ENCODE measurements at places on chromosomes 12 and 14.
A peak's percentile ranks its signal among the peaks of the same experiment; 100 is the strongest.

DNA sequence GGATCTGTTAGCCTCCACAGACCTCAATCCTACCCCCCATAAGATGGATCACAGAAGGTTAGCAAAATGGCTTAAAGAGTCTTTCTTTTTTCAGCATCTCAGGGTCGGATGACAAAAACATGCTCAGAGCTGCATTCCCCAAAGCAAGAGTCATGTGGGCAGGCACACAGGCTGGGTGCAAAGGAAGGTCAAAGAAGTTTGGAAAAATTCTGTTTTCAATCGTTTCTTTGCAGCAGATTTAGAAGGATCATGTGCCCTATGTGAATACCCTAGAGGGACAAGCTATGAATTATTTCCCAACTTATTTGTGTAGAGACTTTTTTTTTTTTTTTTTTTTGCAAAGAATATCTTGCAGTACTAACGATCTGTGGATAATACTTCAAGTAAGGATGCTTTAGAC lies 845.4 kb downstream of the VRK1 start:
- DNase-seq: no peak

GRCh38 chr12:24810378-24810777 lies 138.5 kb downstream of the BCAT1 start:
- DNase-seq: no peak

- peak; percentile 100 for DNase-seq
Measured at GRCh38 chr12:122225683-122226365, at the start of gene DIABLO. Gene DIABLO (minus strand): TSS chr12:122226052. CDS start chr12:122226014, 38 bp downstream.

DNA sequence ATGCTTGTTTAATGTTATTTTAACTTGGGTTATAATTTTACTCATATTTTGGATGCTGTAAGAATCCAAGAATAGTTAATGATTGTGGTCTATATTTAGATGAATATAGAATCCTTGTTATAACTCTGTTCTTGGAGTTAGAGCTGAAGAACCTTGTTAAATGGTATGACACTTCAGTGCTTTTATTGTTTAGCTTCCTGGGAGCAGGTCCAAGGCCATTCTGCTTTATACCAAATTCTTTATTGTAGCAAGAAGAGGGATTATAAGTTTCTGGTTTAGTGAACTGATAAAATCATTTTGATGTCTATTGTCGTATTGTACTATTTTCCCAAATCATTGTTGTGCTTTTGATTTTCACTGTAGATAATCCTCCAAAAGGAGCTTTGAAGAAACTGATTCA lies 69.4 kb downstream of the MIA2 start:
- DNase-seq: no peak

DNA sequence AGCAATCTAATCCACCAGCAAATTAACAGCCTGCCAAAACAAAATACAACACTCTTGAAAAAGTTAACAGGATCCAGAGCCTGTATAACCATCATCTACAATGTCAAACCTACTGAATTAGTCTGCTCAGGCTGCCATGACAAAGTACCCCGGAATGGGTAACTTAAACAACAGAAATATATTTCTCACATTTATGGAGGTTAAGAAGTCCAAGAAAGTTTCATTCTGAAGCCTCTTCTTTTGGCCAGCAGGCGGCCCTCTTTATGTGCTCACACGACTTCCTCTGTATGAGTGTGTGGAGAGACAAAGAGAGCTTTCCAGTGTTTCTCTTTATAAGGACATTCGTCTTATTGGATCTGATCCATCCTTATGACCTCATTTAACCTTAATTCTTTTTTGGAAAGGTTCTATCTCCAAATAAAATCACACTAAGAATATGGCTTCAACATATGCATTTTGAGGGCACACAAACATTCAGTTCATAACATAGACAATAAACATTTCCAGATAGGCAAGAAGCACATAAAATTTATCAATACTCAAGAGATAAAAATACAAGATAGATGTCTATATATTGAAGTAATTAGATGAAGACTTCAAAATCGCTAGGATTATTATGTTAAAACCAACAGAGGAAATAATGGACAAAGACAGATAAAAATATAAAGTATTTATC lies 5.9 kb upstream of the RERG start:
- DNase-seq: peak; percentile 21

- DNase-seq: peak; percentile 65
Measured at GRCh38 chr14:101876555-101876938, 87.8 kb upstream of the DYNC1H1 start.

GRCh38 chr12:49357103-49357678 lies 10.1 kb upstream of the SPATS2 start:
- no peak for DNase-seq

DNA sequence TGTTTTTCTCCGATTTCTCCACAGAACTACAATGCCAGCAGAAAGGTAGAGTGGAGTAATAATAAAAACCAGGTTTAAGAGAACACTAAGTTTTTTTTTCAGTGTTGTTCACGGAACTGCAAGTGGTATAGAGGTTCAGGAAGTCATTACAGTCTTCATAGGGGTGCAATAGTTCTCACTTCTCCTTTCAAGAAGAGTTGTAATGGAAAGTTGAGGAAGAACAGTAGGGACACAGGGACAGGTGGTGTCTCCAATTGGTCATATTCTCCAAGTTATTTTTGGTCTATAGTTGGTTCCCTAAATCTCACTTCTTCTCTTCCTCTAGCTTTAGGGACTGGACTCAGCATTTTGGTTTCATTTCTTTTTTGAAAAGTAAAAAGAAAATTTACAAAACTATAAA lies 894.0 kb downstream of the NRXN3 start:
- DNase-seq: no peak

- no peak for DNase-seq
Measured at GRCh38 chr12:119306593-119306992, 27.9 kb upstream of the CCDC60 start.

GRCh38 chr12:15165012-15165659 lies 56.1 kb downstream of the RERG start:
- DNase-seq: no peak

DNA sequence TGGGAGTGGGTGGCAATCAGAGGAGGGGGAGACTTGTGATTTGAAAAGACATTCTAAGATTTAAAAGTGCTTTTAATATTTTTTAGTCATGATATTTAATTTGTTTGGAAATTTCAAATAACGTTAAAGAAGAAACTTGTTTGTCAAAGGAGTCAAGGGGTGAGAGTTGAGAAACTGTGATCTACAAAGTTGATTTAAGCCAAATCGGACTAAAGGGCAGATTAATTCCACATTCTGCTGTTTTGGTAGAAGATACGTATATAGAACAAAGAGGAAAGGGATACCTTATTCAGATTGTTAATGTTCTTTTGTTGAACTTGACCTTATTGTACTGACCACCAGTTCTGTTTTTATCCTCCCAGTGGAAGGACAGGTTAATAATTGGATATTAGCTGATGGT lies 6.7 kb downstream of the EIF4B start:
- no peak for DNase-seq

DNA sequence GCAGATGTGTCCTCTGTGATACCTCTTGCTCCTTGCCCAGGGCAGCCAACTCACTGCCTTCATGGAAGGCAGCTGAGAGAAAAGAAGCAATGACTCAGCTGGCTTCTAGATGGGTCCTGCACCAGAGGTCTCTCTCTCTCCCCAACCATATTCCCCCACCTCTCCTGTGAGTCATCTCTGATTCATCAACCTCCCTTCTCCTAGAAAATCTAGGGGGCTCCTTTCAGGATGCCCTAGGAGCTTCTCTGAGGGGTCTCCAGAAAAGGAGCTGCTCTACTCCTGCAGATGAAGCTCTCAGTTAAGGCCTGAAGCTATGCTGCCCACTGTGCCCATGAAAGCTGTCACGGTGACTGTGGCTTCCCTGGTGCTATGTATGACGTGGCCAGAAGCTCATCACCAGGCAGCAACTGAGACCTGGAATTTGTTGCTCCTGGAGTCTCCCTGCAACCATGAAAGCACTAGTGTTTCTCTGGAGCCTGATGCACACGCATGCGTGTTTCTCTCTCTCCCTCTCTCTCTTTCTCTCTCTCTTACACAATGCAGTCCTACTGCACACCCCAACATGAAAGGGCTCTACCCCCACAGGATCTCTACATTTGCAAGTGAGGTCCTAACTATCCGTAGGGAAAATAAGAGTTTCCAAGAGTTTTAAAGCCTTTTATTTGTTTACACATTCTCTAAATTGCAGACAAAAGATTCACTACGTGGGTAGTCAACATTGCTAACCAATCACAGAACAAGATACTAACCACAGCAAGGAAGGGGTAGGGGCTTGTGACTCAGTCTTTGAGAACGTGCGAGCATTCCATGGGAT lies 285.3 kb downstream of the DPF3 start:
- DNase-seq: no peak

GRCh38 chr14:48384821-48385220 lies 709.4 kb upstream of the MDGA2 start:
- no peak for DNase-seq

DNA sequence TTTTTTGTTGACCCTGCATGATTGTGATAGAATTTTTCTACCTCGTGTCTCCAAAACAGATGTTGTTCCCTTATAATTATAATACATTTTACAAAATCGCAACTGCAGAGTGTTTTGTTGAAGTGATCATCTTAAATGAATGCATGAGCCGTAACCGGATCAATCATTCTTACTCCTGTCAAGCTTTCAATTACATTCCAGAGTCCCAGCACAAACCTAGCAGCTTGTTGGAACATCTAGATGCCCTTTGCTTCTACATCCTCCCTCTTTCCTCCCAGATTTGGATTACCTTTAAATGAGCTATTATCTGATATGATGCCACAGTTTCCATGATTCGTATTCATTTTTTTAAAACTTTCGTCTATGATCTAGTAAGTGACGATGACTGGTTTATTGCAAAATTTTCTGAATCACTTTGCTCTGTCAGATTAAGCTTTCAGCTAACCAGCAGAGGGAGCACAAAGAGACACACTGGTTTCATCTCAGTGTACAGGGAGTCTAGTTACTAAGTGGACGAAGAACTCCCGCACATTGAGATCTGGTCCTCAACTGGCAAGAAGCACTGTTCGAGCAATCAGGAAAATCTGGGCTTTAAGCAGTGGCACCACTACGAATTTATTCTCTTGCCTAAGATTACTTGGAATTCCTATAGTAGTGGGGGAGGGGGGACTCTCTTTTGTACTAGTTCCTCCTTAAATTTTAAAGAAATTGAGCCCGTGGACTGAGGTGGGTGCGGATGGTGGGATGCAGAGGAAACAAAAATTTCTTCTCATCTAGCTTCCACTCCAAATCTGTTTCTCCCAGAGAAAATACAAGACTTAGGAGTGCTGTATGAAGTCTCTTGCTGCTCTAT lies 40.9 kb downstream of the TSHR start:
- DNase-seq: peak; percentile 2

- no peak for DNase-seq
Measured at GRCh38 chr12:113796066-113796827, 169.9 kb downstream of the RBM19 start.

- DNase-seq: no peak
Measured at GRCh38 chr12:114403690-114404066, 2.3 kb downstream of the TBX5 start.

- DNase-seq: no peak
Measured at GRCh38 chr12:3107954-3108353, 30.8 kb downstream of the TSPAN9 start.

DNA sequence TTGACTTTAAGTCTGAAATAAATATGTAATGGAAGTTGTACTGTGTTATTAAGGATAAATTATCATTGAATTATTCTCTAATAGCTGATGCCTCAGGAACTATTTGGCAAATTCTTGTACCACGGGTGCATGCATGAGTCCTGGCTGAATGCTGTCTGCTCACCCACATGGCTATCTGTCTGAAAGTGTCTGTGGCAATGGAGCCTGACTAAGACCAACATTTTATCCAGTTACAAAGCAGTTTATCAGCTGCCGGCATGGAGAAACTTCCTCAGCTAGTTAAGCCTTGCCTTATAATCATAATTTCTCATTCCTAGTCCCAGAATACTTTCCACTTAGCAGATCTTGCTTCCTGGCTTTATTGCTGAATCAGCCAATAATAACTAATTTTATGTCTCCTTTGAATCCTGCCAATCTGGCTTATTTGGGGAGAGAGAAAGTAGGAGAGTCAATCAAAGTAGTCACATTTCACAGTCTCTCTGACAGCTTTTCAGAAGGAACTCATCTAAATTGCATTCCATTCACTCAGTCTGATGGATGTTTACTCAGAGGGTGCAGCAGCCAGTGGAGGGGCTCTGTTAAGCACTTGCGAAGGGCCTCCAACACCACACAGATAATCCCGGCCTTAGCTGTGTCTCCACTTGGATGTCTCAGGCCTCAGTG lies 280.6 kb upstream of the CLEC14A start:
- DNase-seq: no peak

DNA sequence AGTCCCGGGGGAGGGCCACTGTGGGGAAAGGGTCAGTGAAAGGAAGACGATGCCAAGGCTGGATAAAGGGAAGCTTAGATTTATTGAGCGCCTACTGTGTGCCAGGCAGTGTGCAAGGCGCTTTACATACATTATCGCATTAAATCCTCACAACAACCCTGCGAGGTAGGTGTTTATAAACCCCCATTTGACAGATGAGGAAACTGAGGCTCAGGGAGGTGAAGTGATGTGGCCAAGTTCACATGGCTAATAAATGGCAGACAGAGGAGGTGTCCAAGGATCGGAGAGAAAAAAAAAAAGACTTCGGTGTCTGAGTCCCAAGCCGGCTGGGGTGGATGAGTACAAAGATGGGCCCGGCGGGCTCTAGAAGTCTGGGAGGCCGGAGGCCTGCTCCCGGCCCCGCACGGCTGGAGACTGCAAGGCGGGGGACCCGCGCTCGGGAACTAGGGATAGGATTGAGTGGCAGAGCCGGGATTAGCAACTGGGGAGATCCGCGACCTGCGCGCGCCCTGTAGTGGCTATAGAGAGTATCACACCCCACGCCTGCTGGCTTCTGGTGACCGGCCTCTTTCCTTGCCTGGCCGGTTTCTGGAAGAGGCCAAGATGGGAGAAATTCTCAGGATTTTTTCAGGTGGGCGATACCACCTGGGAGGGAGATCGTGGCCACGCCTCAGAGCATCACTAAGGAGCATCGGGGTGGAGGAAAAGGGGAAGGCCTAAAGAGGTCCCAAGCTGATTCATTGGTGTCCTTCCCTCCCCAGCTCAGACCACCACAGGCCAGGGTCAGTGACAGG lies 3.9 kb downstream of the DDN start:
- DNase-seq: peak; percentile 50

DNA sequence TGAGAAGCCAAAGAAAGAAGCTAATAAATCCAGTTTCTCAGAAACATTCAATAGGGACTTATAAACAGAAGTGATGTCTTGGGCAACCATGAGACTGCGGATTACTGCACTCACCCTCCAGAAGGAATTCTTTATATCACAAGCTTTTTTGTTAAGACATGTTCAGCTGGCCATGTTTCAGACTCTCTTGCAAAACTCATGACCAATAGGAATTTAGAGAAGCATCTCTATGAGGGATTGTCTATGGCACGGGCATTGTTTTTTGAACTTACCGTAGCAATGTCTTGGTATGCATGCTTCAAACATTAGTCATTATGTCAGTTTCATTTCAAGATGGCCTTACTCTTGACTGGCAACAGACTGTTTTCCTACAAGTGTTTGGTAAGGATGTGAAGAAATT lies 15.5 kb upstream of the ZNF268 start:
- DNase-seq: no peak

DNA sequence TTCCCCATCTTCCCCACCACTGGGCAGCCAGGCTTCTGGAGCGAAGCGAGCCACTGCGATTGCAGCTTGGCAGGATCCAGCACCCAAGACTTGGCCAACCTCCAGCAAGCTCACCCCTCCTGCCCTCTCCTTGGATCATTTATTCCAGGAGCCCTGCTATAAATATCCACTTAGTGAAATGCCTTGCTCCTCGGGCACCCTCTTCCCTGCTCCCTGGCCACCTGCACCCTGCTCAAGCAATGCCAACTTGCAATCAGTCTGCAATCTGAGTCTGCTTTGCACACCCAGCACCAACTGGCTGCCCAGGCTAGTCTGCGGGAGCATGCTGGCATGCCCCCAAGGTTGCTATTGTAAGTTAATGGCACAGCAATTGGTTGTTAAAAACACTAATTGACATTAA lies 666.0 kb downstream of the MED13L start:
- no peak for DNase-seq

All from activated CD4-positive, alpha-beta T cell treated with anti-CD3 and anti-CD28 coated beads, Interleukin-2, amount 50 U/mL, for 1 hour (primary cell).